ENCODE measurements at places on chromosomes 3 and 15.

- no peak for DNase-seq
Measured at GRCh38 chr15:59662260-59662659, 4.9 kb upstream of the GTF2A2 start.

GRCh38 chr3:150292891-150293290, 115.2 kb upstream of the TSC22D2 start:
- no peak for DNase-seq

DNA sequence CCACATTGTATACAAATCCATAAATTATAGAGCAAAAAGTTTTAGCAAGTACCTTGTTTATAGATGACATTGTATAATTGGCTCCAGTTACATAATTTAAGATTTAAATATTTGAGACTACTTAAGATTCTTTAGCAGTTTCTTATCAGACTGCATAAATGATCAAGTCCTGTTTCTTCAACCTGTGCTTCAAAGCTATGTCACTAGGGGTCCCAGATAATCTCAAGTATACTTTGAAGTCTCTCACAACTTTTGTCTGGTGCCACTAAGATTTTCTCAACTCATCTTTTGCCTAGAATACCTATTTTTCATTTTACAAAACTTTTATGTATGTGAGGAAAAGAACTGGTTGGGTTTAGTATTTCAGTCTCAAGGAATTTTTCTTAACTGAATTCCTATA, 205.5 kb downstream of the STAG1 start:
- DNase-seq: no peak

GRCh38 chr3:189303584-189303983, 131.8 kb downstream of the TPRG1 start:
- DNase-seq: no peak

DNA sequence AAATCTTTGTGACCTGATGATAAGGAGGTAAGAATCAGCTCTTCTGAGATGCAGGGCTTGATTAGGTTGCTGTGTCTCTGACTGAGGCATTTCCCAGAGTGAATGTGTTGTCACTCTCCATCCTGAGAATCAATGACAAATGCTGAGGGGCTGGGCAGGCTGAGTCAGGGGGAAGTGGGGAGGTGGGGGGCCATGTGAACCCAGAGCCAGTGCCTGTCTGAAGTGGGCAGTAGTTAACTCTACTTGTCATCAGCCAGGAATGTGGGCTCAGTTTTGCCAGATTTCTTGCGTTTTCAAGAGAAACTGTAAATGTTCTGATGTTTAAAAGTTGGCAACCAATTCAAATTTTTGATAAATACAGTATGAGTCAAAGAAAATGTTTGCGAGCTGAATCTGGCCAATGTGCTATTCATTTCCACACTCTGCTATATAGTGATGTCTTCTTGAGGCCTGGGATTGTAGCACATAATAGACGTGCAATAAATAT, 3.1 kb upstream of the BNC1 start:
- DNase-seq: no peak

DNA sequence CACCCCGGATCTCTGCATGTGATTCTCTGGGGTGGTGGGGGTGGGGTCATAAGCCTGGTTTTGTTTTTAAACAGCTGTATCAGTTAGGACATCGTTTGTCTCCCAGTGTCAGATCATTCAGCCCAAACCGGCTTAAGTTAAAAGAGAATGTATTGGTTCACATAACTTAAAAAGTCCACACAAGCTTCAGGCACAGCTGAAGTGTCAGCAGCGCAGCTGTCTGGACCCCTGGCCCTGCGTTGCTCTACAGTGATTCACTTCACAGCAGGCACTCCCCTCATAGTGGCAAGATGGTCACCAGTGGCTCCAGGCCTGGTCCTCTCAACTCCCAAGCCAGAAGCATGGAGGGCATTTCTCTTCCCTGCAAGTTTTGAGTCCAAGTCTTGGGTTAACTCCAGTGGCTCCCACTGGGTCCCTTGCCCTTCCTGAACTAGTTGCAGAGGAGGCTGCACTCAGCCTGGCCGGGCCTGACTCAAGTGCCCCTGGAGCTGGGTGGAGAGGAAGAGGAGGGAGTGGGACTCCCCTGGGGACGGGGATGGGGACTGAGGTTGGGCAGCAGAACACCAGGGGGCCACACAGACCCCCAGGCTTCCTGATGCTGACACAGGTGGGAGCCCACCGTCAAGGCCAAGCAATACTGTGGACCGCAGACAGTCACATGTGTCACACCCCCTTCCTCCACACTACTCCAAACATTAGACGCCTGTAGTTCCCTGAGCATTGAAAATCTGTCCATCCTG, 28.9 kb upstream of the GP9 start:
- DNase-seq: no peak

DNA sequence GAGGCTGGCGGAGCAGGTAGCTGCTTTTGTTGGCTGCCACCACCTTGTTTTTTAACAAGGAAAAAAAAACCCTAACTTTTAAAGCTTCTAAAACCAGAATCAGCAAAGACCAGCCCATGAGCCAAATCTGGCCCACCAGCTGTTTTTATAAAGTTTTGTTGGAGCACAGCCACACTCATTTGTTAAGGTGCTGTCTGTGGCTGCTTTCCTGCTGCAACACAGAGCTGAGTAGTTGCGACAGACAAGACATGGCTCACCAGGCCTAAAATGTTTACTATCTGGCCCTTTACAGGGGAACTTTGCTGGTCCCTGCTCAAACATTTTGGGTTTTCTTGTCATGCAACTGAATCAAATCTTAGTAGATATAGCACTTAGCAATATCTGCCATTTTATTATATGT, 18.9 kb downstream of the EFCAB12 start:
- no peak for DNase-seq

DNA sequence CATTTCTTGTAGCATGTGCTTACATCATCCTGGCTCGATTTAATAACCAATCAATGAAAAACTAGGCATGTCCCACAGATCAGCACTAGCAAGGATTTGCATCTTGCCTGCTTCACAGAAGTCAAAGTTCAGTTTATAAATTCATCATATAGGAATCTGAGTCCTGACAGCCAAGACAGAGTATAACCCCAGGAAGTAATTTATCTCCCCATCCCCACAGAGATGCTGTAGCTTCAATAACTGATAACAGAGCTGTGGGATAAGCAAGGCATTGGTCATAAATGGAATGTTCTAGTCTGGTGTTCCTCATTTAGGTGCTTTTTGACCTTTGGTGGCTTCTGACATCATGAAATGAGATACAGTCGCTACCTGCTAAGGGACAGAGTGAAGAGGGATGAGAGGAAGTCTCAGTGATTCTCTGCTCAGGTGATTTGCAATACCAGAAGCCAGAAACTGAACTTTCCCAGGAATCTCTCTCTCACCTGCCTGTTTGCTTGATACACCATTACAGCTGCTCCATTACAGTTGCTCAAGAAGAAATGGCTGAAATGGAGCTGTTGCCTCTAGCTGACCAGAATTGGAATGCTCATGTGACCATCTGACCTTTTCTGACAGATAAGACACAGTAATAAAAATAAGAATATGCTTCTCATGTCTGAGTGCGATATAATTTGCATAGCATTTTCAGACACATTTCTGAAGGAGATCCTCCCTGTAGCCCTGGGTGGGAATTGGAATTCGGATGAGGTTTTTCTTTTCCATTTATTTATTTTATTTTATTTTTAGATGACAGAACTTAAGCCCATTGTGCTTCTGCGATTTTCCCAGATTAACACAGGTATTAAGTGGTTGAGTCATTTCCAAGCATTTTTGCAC, 217.1 kb upstream of the KCNMB2 start:
- no peak for DNase-seq

DNA sequence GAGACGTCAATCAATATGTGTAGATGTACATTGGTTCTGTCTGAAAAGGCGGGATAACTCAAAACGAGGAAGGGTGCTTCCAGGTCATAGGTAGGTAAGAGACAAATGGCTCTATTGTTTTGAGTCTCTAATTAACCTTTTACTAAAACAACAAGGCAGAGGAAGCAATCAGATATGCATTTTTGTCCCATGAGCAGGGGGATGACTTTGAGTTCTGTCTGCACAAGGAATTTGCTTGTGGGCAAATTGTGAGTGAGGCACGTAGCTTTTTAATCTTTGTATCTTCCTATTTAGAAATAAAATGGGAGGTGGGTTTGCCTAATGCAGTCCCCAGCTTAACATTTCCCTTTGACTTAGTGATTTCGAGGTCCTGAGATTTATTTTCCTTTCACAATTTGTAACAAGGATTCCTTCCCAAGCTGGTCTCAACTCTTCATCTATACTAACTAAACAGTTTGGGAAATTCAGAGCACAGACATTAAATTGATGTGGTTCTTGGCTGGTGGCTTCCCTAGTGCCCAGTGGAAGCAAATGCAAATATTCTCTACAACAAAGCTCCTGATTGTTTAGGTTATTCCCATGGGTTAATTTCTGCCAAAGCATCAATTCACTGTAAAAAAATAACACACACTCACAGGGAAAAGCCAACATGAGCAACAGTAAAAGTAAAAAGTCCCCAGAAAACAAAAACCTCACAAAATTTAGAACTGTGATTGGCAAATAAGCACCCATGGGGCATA, 738.8 kb upstream of the SGO1 start:
- DNase-seq: no peak

- DNase-seq: no peak
Measured at GRCh38 chr3:151386056-151386455, 1.5 kb upstream of the P2RY12 start.

DNA sequence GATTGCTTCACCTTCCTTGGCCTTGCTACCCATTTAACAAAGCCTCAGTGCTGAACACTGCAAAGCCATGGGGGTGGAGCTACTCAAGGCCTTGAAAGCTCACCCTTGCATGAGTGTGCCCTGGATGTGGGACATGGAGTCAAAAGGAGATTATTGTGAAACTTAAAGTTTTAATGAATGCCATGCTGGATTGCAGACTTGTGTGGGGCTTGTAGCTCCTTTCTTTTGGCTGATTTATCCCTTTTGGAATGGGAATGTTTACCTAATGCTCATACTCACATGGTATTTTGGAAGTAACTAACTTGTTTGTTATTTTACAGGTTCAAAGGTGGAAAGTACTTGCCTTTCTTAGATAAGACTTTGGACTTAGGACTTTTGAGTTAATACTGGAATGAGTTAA, 538.5 kb upstream of the NECTIN3 start:
- DNase-seq: no peak

GRCh38 chr15:24945711-24946110, 9.1 kb upstream of the SNRPN start:
- DNase-seq: no peak

DNA sequence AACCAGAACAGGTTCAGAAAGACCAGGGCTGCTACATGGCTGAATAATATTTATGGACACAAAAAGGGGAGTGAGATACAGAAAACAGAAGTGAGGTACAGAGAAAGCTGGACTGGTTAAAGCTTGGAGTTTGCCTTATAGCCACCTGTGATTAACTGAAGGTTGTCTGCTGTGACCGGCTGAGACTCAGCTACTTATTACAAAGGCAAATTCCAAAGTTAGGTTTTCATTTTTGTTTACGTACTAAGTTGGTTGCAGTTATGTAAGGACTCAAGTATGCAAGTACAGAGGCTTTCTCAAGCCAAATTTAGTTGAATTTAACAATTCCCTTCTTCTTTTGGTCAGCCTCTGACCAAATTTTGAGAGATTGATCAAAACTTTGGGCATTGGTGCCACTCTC, 264.6 kb downstream of the THSD4 start:
- no peak for DNase-seq

GRCh38 chr3:108378153-108378951, 82.0 kb downstream of the HHLA2 start:
- no peak for DNase-seq

DNA sequence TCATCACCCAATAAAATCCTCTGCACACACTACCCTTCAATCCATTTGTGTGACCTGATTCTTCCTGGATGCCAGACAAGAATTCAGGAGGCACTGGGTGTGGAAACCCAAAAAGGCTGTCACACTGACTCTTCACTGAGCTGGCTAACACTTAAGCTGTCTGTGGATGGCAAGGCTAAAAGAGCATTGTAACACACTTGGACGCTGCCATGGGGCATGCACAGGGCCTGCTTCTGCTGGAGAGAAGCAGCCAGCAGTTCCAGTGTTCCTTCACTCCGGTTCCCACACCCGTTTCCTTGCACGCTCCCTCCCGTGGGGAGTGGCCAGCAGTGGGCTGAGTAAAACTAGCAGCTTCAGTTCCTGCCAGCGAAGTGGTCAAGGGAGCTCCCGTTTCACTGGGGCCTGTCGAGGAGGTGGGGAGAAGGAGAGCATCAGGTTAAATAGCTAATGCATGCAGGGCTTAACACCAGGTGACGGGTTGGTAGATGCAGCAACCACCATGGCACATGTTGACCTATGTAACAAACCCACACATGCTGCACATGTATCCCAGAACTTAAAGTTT, 737.1 kb downstream of the FHIT start:
- DNase-seq: no peak

DNA sequence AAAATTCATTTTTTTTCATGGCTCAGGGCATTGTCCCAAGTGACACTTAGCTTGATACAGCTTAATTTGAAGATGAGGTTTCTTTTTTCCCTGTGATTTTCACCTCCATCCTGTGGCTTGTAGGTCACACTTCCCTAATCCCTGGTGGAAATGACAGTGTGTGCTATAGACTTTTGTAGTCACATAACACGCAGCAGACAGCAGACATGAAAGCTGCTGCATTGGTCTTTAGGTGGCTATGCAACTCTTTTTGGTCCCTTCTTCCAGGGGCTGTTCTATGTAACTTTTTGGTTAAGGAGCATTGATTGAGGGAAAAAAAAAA, 38.8 kb downstream of the TRAK1 start:
- DNase-seq: no peak

DNA sequence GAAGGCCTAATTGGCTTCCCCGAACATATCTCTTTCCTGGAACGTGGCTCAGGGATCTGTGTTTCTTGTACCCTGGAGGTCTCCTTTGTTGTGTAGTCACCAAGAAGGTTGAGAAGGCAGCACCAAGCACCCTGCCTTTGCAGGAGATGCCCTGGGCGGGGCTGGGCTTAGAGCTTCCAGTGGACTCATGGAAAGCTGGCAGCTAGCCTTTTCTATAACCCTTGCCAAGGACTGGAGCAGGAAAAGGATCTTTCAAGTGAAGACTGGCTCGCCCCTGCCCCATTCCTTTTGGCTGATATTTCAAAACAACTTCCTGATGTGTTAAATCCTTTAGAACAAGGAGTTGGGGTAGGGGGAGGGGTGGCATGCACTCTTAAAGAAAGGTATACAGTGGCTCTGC, 58.9 kb upstream of the EPHA6 start:
- no peak for DNase-seq

- no peak for DNase-seq
Measured at GRCh38 chr3:86149054-86149453, 841.9 kb downstream of the VGLL3 start.

All from activated naive CD4-positive, alpha-beta T cell (primary cell).